ENCODE measurements at places on chromosomes 2 and 18.

DNA sequence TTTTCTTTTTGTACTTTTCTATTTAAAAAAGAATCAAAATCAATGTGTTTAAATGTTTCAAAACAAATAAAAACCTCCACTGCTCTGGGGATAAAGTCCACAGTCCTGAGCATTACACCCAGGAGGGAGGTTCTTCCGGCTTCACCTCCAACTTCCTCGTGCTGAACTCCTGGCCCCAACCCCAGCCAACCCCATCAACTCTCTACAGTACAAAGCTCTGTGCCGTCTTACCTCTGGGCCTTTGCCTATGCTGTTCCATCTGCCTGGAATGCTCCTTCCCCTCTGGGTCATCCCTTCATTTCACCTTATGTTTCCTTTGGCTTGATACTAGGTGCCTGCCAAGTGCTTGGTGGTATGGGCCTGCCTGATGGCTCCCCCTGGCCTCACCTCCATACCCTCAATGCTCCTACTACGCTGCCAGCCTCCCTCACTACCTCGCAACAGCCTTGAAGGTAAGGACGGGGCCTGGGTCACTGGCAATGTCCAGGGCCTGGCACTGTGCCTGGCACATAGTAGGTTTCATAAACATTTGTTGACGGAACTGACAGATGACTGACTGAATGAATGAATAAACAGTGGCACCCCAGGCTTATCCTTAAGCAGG is 28.8 kb downstream of the SDC1 start:
- DNase-seq: no peak

GRCh38 chr18:69725009-69725408 is 222.7 kb downstream of the CD226 start:
- DNase-seq: no peak

- DNase-seq: no peak
Observed at GRCh38 chr2:11765501-11765900, 19.1 kb downstream of the LPIN1 start.

- no peak for DNase-seq
Observed at GRCh38 chr2:60260639-60261296, 292.7 kb downstream of the BCL11A start.

- DNase-seq: no peak
Observed at GRCh38 chr2:172725746-172726145, 9.9 kb upstream of the RAPGEF4 start.
